ENCODE measurements at places on chromosomes 7 and 10. TPM values are rescaled to one million over a fixed set of nuclear protein-coding genes. Genes with fewer than 3 reads are reported as not detected.

GRCh38 chr7:41696323-41696916 lies 6.5 kb downstream of the INHBA start:
- peak; percentile 87 for DNase-seq

Gene SFRP5
- not detected for total RNA-seq

GRCh38 chr7:8605221-8605620 lies 171.8 kb downstream of the NXPH1 start:
- no peak for DNase-seq

DNA sequence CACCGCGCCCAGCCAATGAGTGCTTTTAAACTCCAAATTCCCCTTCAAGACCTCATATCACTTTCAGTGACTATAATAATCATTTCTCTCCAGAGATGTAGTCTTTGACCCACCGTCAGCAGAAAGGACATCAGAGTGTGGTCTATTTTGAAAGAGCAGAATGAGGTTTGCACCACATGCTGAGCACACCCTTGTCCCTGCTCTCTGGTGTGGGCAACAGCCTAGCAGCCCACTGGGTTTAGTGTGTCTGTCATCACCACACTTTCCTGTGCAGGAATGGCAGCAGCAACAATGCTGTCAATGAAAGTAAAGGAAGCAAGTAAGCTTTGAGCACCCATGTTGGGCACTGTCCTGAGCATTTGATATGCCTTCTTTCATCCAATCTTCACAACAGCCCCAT lies 122.4 kb downstream of the PLXNA4 start:
- no peak for DNase-seq

Gene COL26A1
- total RNA-seq: not detected

Gene LRRC18
- total RNA-seq: not detected

Gene ANK3
- 6.6 TPM for total RNA-seq

Gene FAM241B
- 4.2 TPM for total RNA-seq

DNA sequence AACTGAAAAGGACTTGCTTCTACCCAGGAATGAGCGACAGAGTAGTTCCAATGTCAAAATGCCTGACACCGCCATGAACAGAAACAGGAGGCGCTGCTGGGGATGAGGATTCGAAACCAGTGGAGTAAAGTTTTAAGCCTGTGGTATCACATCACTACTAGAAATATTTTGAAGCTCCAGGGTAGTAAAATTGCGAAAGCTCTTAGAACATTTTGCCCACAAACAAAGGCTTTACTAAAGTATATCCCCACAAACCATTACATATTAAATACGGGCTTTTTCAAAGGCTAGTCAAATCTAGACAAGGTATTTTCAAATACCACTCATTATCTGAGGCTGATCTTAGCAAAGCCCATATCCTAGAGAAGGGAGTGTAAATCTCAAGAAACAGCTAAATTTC lies 2.4 kb downstream of the PRDX3 start:
- DNase-seq: no peak

GRCh38 chr10:68251151-68251550 lies 19.2 kb upstream of the ATOH7 start:
- no peak for DNase-seq

DNA sequence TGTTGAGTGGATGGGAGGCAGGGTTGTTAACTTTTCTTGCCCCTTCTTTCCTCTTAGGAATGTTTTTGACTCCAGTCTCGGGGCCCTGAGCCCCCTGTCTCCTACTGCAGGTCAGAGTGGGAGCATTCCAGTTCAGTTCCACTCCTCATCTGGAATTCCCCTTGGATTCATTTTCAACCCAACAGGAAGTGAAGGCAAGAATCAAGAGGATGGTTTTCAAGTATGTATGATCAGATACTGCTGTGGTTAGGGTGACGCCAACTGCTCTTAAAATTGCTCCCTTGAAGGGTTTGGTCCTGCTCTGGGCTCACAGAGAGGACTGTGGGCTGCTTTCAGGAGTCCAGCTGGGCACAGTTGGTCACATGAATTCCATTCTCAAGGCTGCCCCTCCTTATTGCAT lies 22.0 kb downstream of the VWA2 start:
- DNase-seq: no peak

Measured in epithelial cell of proximal tubule (primary cell).